ENCODE measurements at places on chromosomes 3 and 15.

DNA sequence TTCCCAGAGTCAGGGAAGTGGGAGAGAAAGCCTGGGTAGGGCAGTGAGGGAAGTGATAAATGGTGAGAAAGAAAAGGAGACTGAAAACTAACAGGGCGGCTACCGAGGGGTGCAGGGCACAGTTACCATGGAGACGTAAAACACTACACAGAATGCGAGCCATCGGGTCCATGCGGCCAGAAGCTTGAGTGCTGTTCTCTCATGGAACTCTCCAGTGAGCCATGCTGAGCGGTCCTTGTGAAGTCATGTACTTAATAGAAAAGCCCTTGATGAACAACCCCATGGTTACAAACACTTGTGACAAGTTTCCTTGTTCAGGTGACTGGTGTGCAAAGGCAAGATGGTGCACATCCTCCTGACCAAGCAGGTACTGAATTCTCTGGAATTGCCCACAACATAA lies 3.7 kb upstream of the PLA2G4F start:
- no peak for DNase-seq
- no peaks in the 10 kb centered on the region for H3K4me1 ChIP-seq
- no peaks in the 10 kb centered on the region for H3K27me3 ChIP-seq
- no peak overlapping the region for H3K4me3 ChIP-seq
- peaks cover 4% of the 10 kb centered on the region for H3K36me3 ChIP-seq

- peaks cover 15% of the 10 kb centered on the region for H3K4me1 ChIP-seq
- DNase-seq, result no peak
- no peaks in the 10 kb centered on the region for H3K27me3 ChIP-seq
- no peak overlapping the region for H3K4me3 ChIP-seq
These were observed 367.4 kb downstream of the IL20RB start for GRCh38 chr3:137325170-137325569.

GRCh38 chr3:107523539-107524325 lies 970 bp downstream of the BBX start:
- H3K4me1 ChIP-seq, result peaks cover 5% of the 10 kb centered on the region
- DNase-seq, result peak; percentile 74
- H3K4me3 ChIP-seq, result peak overlapping the region; percentile 95
- peak overlapping the region; percentile 76 for H3K27ac ChIP-seq
- H3K27me3 ChIP-seq, result no peaks in the 10 kb centered on the region

DNA sequence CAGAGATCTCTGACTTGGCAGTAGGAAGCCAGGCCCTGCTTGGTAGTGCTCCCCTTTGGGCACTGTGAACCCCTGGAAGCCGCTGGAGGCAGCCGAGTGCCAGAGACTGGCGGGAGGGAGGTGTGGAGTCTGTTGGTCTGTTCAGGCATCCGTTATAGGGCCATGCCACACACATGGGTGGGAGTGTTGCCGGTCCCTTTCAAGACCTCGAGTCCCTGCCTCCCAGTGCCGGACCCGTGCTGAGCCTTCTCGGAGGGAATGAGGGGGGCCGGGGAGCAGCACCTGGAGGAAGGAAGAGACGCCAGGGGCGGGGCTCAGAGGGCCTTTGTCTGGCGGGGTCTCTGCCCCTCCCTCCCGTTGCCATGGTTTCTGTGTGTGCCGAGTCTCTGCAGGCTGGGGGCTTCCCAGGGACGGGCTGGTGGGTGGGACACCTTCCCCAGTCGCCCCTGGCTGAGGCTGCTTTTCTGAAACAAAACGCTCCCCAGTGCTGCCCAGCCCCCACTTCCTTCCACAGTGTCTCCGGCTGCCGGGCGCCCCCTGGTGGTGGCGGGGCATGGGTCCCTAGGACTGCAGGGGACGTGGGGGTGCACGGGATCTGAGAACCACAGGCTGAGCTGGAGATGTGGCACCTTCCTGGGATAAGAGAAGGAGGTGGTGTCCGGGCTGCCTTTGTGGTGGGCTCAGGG lies 10.0 kb downstream of the GNAI2 start:
- peak overlapping the region; percentile 2 for H3K4me3 ChIP-seq
- no peaks in the 10 kb centered on the region for H3K36me3 ChIP-seq
- H3K4me1 ChIP-seq, result peaks cover 46% of the 10 kb centered on the region
- DNase-seq, result peak; percentile 96
- H3K27me3 ChIP-seq, result no peaks in the 10 kb centered on the region
- H3K27ac ChIP-seq, result peak overlapping the region; percentile 92

DNA sequence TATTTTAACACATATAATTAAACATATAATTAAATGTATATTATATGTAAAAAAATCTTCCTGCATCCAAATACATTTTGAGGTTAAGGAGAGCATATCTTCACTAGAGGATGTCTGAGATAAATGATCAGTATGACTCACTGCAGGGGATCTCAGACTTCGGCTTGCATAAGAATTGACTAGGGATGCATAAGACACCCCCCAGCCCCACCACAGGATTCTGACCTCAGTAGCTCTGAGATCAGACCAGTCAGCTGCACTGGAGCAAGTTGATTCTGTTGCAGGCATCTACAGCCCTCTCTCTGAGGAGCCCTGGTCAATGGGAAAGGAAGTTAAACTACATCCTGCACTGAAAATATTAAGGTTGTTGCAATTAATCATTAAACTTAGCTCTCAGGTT lies 29.0 kb upstream of the TBC1D21 start:
- H3K4me3 ChIP-seq, result no peak overlapping the region
- peaks cover 8% of the 10 kb centered on the region for H3K4me1 ChIP-seq
- no peak for DNase-seq
- peaks cover 15% of the 10 kb centered on the region for H3K27me3 ChIP-seq
- no peak overlapping the region for H3K27ac ChIP-seq

DNA sequence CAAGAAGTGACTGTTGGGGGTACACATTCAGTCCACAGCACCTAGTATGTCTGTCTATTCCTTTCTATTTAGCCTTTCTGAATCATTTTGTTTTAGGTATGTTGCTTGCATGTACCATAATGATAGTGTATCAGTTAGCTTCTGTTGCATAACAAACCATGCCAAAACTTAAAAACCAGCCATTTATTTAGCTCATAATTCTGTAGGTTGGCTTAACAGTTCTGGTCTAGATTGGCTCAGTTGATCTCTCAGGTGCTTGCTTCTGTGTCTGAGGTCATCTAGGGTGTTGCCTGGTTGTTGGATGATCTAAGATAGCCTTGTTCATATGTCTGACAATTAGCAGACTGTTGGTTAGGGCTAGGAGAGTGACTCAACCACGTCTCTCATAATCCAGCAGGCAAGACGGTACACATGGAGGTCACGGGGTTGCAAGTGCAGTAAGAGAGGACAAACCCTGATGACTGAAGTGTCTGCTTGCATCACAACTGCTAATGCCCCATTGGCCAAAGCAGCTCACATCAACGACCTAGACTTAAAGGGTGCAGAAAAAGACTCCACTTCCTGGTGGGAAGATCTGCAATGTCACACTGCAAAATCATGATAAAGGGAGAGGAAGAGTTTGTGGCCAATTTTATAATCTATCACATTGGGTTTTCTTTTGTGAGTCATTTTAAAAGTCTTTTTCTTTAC lies 6.8 kb upstream of the PDCD6IP start:
- H3K36me3 ChIP-seq, result no peaks in the 10 kb centered on the region
- H3K4me1 ChIP-seq, result peaks cover 21% of the 10 kb centered on the region
- H3K27ac ChIP-seq, result no peak overlapping the region
- no peak for DNase-seq
- H3K27me3 ChIP-seq, result peaks cover 32% of the 10 kb centered on the region

GRCh38 chr15:69852482-69852881 lies 245.2 kb downstream of the TLE3 start:
- H3K27ac ChIP-seq, result no peak overlapping the region
- H3K4me3 ChIP-seq, result no peak overlapping the region
- H3K36me3 ChIP-seq, result no peaks in the 10 kb centered on the region
- peaks cover 20% of the 10 kb centered on the region for H3K4me1 ChIP-seq
- no peak for DNase-seq

GRCh38 chr15:77037388-77038209 lies 33.3 kb downstream of the TSPAN3 start:
- no peak overlapping the region for H3K4me3 ChIP-seq
- H3K27ac ChIP-seq, result no peak overlapping the region
- no peaks in the 10 kb centered on the region for H3K36me3 ChIP-seq
- H3K4me1 ChIP-seq, result peaks cover 13% of the 10 kb centered on the region
